Forelimb muscle (tissue), 1 donor: ENCODE measurements at places on chromosomes 1 and 21.

DNA sequence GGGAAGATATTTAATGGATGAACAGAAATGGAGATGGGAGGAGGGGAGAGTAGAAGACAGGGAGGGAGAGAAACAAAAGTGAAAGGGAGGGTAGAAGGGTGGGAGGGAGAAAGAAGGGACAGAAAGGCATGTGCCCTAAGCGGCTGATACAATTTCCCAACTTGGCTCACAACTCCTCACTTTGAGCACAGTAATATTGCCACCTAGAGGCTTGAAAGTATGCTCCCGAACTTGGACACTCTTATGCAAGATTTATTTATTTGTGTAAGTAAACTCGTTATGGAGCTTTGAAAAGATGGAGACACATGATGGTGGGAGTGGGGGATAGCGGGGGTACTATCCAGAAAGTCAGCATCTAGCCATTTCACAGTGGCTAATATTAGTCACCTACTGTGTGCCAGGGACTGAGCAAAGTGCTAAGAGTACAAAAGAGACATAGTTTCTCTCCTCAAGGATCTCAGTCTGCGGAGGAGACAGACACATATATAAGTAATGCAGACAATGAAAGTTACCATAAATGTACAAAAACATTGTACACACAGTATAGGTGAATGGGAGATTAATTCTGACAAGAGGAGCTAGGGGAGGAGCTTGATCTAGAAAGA lies 189.7 kb downstream of the SEC16B start:
- DNase-seq = peak; percentile 24

- no peak for DNase-seq
Measured at GRCh38 chr21:45103971-45104520, 29.7 kb downstream of the ADARB1 start.

- no peak for DNase-seq
Measured at GRCh38 chr21:38775733-38776132, 30.0 kb upstream of the ETS2 start.

DNA sequence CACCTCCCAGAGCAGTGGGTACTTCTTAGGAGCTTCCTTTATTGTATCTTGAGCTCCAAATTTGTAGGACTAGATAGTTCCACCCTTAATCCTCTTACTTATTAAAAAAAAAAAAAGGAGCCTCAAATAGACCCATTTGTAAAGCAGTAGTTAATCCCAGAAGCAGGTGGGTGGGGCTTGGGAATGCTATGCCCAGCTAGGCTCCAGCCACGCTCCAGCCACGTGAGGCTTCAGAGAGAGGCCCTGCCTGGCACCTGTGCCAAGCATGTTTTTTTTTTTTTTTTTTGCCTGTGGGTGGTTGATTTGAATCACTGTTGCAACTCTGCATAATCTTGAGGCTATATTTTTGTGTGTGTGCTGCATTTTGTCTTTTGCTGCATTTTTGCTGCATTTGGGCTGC lies 7.0 kb downstream of the CACNA1E start:
- no peak for DNase-seq
